GM23248 (cell line): ENCODE measurements at places on chromosomes 5 and 9. TPM values are rescaled to one million over a fixed set of nuclear protein-coding genes. Genes with fewer than 3 reads are reported as not detected.
A peak's percentile ranks its signal among the peaks of the same experiment; 100 is the strongest.

GRCh38 chr9:36551129-36551528, 21.6 kb upstream of the MELK start:
- H3K36me3 ChIP-seq, result no peaks in the 10 kb centered on the region
- no peak overlapping the region for H3K27ac ChIP-seq
- no peaks in the 10 kb centered on the region for H3K4me1 ChIP-seq
- H3K27me3 ChIP-seq, result no peaks in the 10 kb centered on the region; the same call in 1 of the 2 replicates
- peak; percentile 50 for DNase-seq

GRCh38 chr9:69295872-69296552, 29.0 kb upstream of the ENTREP1 start:
- DNase-seq, result no peak
- no peaks in the 10 kb centered on the region for H3K4me1 ChIP-seq
- no peak overlapping the region for H3K27ac ChIP-seq
- 0 out of 2 replicates have a peak, but pooled peaks cover 13% of the 10 kb centered on the region for H3K27me3 ChIP-seq
- no peak overlapping the region for H3K4me3 ChIP-seq
- H3K36me3 ChIP-seq, result no peaks in the 10 kb centered on the region

DNA sequence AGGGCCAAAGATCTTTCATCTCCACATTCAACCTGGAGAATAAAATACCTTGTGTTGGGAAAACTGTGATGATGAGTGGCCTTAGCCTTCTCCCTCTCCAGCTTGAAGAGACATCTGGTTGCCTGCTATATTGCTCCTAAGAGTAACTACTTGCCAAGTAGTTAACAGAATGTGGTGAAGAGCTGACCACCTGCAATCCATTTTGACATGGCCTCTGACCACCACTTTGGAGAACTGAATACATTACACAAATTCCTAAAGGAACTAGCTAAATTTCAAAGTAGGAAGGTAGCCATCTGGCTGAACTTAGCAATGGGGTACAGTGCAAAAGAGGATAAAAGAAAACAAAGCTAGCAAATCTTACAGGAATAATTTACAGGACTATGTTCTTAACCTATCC, 7.2 kb downstream of the TBCA start:
- peaks cover 24% of the 10 kb centered on the region for H3K36me3 ChIP-seq
- no peak for DNase-seq
- no peaks in the 10 kb centered on the region for H3K27me3 ChIP-seq
- no peak overlapping the region for H3K27ac ChIP-seq

- no peak overlapping the region for H3K27ac ChIP-seq
- no peaks in the 10 kb centered on the region for H3K27me3 ChIP-seq
- H3K4me3 ChIP-seq, result no peak overlapping the region
- peaks cover 9% of the 10 kb centered on the region; the same call in 1 of the 2 replicates for H3K4me1 ChIP-seq
Measured at GRCh38 chr9:83327750-83328622, 210.2 kb downstream of the FRMD3 start.

DNA sequence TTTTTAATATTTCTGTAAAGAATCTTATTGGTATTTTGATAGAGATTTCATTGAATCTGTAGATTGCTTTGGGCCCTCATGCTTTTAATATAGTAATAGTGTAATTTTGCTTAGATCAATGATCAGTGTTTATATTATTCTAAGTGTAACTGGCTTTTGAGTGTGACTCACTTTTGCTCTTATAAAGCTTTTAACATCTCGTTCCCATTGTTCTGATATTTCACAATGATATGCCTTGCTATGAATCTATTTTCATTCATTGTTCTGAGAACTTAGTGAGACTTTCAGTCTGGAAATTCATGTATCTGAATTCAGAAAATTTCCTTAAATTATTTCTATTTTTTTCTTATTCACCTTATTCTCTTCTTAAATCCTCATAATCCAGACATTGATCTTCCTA, 13.5 kb upstream of the MAMDC2 start:
- H3K36me3 ChIP-seq, result no peaks in the 10 kb centered on the region
- H3K27ac ChIP-seq, result no peak overlapping the region
- peaks cover 62% of the 10 kb centered on the region for H3K27me3 ChIP-seq
- peak; percentile 21 for DNase-seq
- no peaks in the 10 kb centered on the region for H3K4me1 ChIP-seq
- no peak overlapping the region for H3K4me3 ChIP-seq

DNA sequence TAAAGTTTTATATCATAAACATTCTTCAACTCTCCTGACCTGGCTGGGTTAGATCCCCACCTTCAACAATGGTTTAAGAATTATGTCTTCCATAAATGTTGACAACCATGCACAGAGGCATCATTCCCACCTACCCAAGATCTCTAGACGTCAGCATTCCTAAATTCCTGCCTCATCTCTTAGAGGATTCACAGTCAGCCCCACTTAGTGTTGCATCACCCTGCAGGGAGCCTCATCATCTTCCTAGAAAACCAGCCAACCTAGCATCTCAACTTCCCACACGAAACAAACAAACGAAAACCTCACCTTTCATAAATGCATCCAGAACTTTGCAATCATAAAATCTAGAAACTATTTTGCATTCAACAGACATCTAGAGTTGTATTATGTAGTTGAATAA, 816.1 kb upstream of the C9orf72 start:
- H3K4me1 ChIP-seq, result no peaks in the 10 kb centered on the region
- H3K36me3 ChIP-seq, result no peaks in the 10 kb centered on the region
- H3K4me3 ChIP-seq, result no peak overlapping the region

GRCh38 chr5:63957617-63958016, 4.6 kb downstream of the HTR1A start:
- DNase-seq, result no peak
- peaks cover 11% of the 10 kb centered on the region for H3K27me3 ChIP-seq
- no peak overlapping the region for H3K27ac ChIP-seq
- no peak overlapping the region for H3K4me3 ChIP-seq

DNA sequence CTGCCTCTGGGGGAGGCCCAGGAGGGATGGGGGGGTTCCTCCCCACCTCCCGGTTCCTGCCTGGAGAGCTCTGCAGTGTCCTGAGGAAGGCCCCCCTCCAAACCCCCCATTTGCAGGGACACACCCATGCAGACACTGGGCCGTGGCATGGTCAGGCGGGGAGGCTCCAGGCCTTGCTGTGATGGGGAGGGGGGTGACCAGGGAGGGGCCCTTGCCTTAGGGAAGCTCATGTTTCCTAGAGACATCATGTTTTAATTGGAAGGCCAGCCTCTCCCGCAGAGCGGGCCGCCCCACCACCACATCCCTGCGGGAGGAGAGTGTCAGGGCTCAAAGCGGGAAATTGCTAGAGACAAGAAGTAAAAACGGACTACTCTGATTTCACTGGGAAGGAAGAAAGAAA, 12.0 kb downstream of the PRRX2 start:
- H3K36me3 ChIP-seq, result no peaks in the 10 kb centered on the region
- H3K27ac ChIP-seq, result peak overlapping the region; percentile 49
- peaks cover 26% of the 10 kb centered on the region for H3K4me1 ChIP-seq
- no peak for DNase-seq
- H3K4me3 ChIP-seq, result no peak overlapping the region

- peaks cover 19% of the 10 kb centered on the region for H3K27me3 ChIP-seq
- peak; percentile 77 for DNase-seq
- H3K4me3 ChIP-seq, result no peak overlapping the region
- no peaks in the 10 kb centered on the region for H3K36me3 ChIP-seq
- H3K27ac ChIP-seq, result no peak overlapping the region
Measured at GRCh38 chr9:70049672-70050271, 6.1 kb downstream of the MAMDC2 start.

DNA sequence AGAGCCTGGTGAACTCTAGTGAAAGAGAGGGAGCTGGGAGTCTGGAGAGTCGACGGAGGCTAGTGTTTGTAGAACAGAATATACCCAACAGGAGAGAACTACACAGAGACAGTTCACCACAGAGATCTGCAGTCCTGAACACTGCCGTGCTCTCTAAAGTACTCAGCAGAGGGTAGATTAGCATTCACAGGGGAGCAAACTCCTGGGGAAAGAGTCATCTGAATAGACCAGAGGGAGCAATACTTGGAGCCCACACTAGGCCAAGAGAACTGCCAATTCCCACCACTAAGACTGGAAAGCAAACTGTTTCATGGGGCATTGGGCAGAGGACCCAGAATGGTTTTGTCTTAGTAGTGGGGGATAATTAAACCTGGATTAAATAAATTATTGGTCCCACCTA, 235.6 kb downstream of the EDIL3 start:
- H3K4me3 ChIP-seq, result no peak overlapping the region
- no peak overlapping the region for H3K27ac ChIP-seq
- no peaks in the 10 kb centered on the region for H3K27me3 ChIP-seq
- H3K36me3 ChIP-seq, result no peaks in the 10 kb centered on the region; the same call in 1 of the 2 replicates

GRCh38 chr9:120210274-120210673, 369.7 kb downstream of the CDK5RAP2 start:
- no peak overlapping the region for H3K27ac ChIP-seq
- no peaks in the 10 kb centered on the region for H3K27me3 ChIP-seq
- DNase-seq, result no peak
- H3K4me3 ChIP-seq, result no peak overlapping the region
- no peaks in the 10 kb centered on the region for H3K4me1 ChIP-seq

- H3K27ac ChIP-seq, result no peak overlapping the region
- no peaks in the 10 kb centered on the region for H3K27me3 ChIP-seq
- H3K36me3 ChIP-seq, result no peaks in the 10 kb centered on the region
- DNase-seq, result no peak
- H3K4me1 ChIP-seq, result no peaks in the 10 kb centered on the region
Measured at GRCh38 chr9:137016436-137016835, 11.6 kb downstream of the ABCA2 start.

DNA sequence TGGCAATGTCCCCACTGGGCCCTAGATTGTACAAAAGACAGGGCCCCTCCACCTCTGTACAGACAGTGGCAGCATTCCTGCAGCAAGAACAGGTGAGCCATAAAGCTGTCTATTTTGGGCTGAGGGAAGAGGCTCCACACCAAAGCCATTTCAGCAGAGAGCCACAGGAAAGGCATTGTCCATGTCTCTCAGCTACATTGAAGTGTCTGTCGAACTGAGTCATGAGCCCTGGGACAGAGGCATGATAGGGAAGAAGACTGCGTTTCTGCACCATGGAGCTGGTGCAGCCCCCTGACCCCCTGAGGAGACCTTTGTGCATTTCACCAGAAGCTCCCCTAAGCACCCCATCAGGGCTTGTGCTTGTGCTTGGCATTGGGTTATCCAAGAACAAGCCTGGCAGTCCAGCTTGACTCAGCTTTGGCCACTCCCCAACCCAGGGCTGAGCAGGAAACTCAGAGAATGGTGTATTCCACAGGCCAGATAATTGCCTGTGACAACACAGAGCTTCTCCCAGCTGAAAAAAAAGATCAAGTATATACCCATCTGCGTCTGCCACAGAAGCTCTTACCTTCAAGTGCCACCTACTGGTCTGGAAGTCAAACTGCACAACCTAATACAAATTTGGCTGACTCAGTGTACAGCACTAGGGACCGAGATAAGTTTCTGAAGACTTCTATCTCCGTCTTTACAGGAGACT, 5.9 kb upstream of the FRMD3 start:
- H3K27ac ChIP-seq, result no peak overlapping the region
- DNase-seq, result peak; percentile 89
- H3K36me3 ChIP-seq, result no peaks in the 10 kb centered on the region
- H3K27me3 ChIP-seq, result no peaks in the 10 kb centered on the region
- no peak overlapping the region for H3K4me3 ChIP-seq
- H3K4me1 ChIP-seq, result no peaks in the 10 kb centered on the region

DNA sequence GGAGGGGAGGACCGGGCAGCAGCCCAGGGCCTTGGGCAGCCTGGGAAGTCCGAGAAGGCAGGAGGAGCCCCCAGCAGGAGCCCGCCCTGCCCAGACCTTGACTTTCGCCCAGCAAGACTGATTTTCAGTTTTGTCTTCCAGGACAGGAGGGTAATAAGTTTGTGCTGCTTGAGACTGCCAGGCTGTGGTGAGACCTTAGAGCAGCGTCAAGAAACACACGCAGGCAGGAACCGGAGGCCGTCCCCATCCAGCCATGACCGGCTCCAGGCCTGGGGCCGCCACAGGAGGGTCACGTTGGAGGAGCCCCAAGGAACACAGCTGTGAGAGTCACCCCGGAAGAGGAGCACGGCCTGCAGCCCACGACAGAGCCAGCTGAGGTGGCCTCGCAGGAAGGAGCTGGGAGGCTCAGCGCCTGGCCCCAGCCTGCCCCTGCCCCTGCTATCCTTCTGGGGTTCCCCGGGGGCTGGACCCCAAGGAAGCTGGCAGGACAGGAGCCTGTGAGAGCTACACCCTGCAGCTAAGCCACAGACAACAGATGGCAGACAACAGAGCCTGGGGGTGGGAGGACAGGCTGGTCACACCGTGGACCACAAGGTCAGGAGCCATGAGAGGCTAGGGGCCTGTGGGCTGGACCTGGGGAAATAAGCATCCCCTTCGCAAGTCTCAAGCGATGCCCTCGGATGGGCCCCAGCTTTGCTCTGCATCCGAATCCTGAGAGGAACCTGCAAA, 126.0 kb upstream of the FAM120A start:
- DNase-seq, result no peak
- no peaks in the 10 kb centered on the region for H3K36me3 ChIP-seq
- no peaks in the 10 kb centered on the region for H3K4me1 ChIP-seq
- no peaks in the 10 kb centered on the region for H3K27me3 ChIP-seq
- H3K27ac ChIP-seq, result no peak overlapping the region

DNA sequence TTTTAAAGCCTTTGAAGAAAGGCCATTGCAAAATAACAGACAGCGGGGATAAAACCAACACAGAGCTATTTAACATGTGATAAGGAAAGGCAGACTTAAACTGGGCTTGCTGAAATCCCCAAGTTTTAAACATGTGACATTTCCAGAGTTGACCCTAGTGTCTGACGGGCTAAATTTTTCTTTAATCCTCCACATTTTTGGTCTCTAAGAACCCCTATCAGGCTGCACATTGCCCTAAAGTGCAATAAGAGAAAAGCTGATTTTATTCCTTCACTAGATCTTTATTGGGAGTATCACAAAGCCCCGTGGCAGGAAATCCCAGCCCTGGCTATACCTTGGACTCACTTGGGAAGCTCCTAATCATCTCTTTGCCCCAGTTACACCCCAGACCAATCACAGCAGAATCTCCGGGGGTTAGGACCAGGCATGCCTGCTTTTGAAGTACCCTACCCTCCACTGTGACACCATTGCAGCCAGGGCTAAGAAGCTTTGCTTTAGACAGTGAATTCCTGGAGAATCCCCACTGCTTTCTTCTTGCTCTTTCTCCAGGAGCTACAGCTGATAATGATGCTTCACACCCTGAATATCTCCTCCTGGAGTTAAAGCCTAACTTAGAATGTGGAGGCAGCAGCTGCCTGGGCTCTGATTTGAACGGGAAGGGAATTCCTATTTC, 20.1 kb upstream of the COL15A1 start:
- H3K4me3 ChIP-seq, result no peak overlapping the region
- H3K27me3 ChIP-seq, result no peaks in the 10 kb centered on the region
- H3K27ac ChIP-seq, result no peak overlapping the region
- no peaks in the 10 kb centered on the region for H3K36me3 ChIP-seq

GRCh38 chr9:72633966-72634365, 112.6 kb downstream of the TMC1 start:
- H3K27me3 ChIP-seq, result no peaks in the 10 kb centered on the region
- peak; percentile 91 for DNase-seq
- H3K4me3 ChIP-seq, result no peak overlapping the region
- peak overlapping the region; percentile 37 for H3K27ac ChIP-seq
- no peaks in the 10 kb centered on the region for H3K36me3 ChIP-seq
- H3K4me1 ChIP-seq, result peaks cover 6% of the 10 kb centered on the region; the same call in 1 of the 2 replicates

The SLC34A1 gene
- total RNA-seq, result not detected in 2 replicates

The PCDHGA1 gene
- 0.38 and 1.8 TPM in 2 replicates for total RNA-seq

The ANKRD55 gene
- not detected in 2 replicates for total RNA-seq

The PCDHGB3 gene
- total RNA-seq, result 2.8 and 4.0 TPM in 2 replicates

The CMYA5 gene
- 0.97 and 1.0 TPM in 2 replicates for total RNA-seq

The SH3PXD2B gene
- total RNA-seq, result 19.8 and 20.7 TPM in 2 replicates

The NEUROG1 gene
- not detected in 2 replicates for total RNA-seq

The STK32A gene
- 1.3 and 1.5 TPM in 2 replicates for total RNA-seq

The DND1 gene
- total RNA-seq, result 0.22 and 0.38 TPM in 2 replicates
